ENCODE measurements at places on chromosomes 4 and X. TPM values are rescaled to one million over a fixed set of nuclear protein-coding genes. Genes with fewer than 3 reads are reported as not detected.

- H3K27me3 ChIP-seq: peaks cover 26% of the 10 kb centered on the region
- no peak overlapping the region for H3K4me3 ChIP-seq
- no peaks in the 10 kb centered on the region for H3K4me1 ChIP-seq
- DNase-seq: no peak
Measured at GRCh38 chr4:144302704-144303536, 162.4 kb upstream of the GYPA start.

- peaks cover 7% of the 10 kb centered on the region for H3K4me1 ChIP-seq
- peaks cover 10% of the 10 kb centered on the region for H3K27me3 ChIP-seq
- H3K4me3 ChIP-seq: no peak overlapping the region
- no peaks in the 10 kb centered on the region for H3K36me3 ChIP-seq
- H3K27ac ChIP-seq: no peak overlapping the region
- DNase-seq: no peak
Measured at GRCh38 chrX:106608016-106608415, 3.8 kb upstream of the RADX start.

DNA sequence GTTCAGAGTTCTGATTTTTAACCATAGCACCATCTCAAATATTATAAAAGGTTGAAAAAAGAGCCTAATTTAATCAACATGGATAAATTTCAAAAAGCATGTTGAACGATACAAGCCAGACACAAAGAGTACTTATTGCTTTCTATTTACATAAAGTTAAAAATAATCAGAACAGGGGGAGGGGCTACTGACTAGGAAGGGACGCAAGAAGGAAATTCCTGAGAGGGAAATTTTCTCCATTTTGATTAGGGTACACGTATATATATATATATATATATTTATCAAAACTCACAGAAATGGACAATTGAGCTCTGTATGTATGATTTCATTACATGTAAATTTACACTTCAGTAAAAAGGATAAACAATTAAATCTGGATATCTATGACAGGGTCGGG is 482 bp upstream of the MBTPS2 start:
- peak overlapping the region; percentile 90 for H3K27ac ChIP-seq
- peaks cover 15% of the 10 kb centered on the region for H3K4me1 ChIP-seq
- no peak for DNase-seq
- peaks cover 3% of the 10 kb centered on the region for H3K36me3 ChIP-seq

DNA sequence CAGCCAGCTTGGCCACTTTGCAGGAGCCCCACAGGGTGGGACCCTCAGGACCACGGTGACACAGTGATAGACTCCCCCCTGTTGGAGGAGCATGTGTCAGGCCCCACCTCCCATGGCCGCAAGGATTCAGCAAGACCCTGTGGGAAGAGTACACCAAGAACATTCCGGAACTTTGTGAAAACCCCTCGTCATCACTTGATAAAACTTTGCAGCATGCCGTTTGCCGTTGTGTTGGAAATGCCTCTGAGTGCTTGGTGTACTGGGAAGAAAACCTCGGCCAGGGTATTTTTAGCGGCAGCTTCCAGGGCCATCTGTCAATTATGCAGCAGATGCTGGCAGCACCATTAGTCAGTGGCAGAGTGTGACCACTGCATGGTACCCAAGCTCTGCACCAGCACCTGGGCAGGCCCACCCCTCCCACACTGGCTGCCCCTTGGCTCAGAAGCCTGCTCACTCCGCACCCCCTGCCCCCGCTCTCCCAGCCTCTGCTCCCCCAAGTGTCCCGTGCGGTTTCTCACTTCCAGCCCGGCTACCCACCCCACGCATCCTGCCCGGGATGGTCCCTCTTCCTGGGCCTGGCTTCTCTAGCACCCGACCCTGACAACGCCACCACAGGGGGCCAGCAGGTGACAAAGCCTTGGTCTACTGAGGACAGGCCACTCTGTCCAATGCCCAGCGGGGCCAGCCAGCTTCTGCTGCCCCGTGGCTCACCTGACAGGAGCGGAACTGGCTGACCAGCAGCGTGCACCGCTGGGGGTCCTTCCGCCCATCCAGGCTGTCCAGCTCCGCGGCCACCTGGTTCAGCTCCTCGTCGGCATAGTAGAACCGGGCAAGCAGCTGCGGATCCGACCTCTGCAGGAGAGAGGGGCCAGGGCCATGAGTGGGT is 65.0 kb downstream of the ZFYVE28 start:
- peak; percentile 81 for DNase-seq
- no peak overlapping the region for H3K27ac ChIP-seq
- H3K4me3 ChIP-seq: no peak overlapping the region
- peaks cover 6% of the 10 kb centered on the region for H3K27me3 ChIP-seq

- H3K4me1 ChIP-seq: peaks cover 3% of the 10 kb centered on the region
- no peaks in the 10 kb centered on the region for H3K27me3 ChIP-seq
- no peak for DNase-seq
- no peaks in the 10 kb centered on the region for H3K36me3 ChIP-seq
- H3K27ac ChIP-seq: no peak overlapping the region
- no peak overlapping the region for H3K4me3 ChIP-seq
Measured at GRCh38 chr4:1754336-1754735, 33.0 kb downstream of the TACC3 start.

- H3K36me3 ChIP-seq: no peaks in the 10 kb centered on the region
- peaks cover 9% of the 10 kb centered on the region for H3K27me3 ChIP-seq
- no peak for DNase-seq
Measured at GRCh38 chrX:31092970-31093638, 21.3 kb upstream of the FTHL17 start.

- H3K4me1 ChIP-seq: peaks cover 17% of the 10 kb centered on the region
- H3K4me3 ChIP-seq: no peak overlapping the region
- DNase-seq: no peak
Measured at GRCh38 chr4:106258145-106259045, 57.6 kb downstream of the TBCK start.

- no peak overlapping the region for H3K4me3 ChIP-seq
- no peak for DNase-seq
- peaks cover 48% of the 10 kb centered on the region for H3K4me1 ChIP-seq
- H3K27me3 ChIP-seq: no peaks in the 10 kb centered on the region
- no peak overlapping the region for H3K27ac ChIP-seq
Measured at GRCh38 chr4:125693228-125693627, 378.5 kb downstream of the FAT4 start.

DNA sequence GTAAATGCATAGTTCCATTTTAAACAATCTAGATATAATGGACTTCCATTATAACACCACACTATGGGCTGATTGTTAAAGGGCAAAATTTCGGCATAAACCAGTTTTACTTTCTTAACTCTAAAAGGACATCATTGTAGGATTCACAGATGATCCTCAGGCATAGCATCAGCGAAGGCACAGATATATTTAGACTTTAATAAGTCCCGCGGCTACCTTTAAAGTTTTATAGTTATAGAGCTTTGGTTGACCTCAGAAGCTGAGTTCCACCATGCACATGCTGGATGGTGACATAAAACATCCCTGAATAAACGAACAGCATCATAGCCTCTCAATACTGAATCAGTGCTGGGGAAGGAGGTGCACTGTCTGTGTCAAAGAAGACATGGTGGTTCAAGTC is 125.0 kb upstream of the PDLIM3 start:
- no peaks in the 10 kb centered on the region for H3K27me3 ChIP-seq
- no peak for DNase-seq
- no peak overlapping the region for H3K4me3 ChIP-seq
- H3K4me1 ChIP-seq: peaks cover 20% of the 10 kb centered on the region
- H3K36me3 ChIP-seq: peaks cover 19% of the 10 kb centered on the region
- no peak overlapping the region for H3K27ac ChIP-seq

CDS1 gene
- total RNA-seq: not detected
